ENCODE measurements at places on chromosomes 3 and 15. TPM values are rescaled to one million over a fixed set of nuclear protein-coding genes. Genes with fewer than 3 reads are reported as not detected.

The IL5RA gene
- total RNA-seq: not detected

The ITPKA gene
- not detected for total RNA-seq

The PLSCR5 gene
- total RNA-seq: not detected

The GOLGA8A gene
- total RNA-seq: 46.7 TPM

The CORO2B gene
- 4.7 TPM for total RNA-seq

DNA sequence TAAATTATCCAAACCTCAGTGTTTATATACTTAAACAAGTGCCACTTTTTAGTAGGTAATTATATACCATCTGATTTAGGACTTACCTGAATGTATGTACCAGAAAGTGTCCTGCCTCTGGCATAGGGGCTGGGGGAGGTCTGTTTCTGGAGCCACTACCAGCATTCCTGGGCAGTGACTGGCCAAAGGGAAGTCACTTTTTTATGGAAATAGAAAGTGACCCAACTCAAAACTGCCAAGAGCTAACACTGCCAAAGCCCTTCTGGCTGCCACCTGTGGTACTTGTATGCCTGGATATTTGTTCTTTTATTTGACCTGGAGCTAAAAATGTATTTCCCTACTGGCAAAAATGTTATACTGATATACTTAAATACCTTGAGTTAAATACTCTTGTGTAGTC, 42.7 kb downstream of the ESYT3 start:
- no peak for DNase-seq

- no peak for DNase-seq
Measured at GRCh38 chr15:62209322-62209721, 44.2 kb upstream of the C2CD4B start.

DNA sequence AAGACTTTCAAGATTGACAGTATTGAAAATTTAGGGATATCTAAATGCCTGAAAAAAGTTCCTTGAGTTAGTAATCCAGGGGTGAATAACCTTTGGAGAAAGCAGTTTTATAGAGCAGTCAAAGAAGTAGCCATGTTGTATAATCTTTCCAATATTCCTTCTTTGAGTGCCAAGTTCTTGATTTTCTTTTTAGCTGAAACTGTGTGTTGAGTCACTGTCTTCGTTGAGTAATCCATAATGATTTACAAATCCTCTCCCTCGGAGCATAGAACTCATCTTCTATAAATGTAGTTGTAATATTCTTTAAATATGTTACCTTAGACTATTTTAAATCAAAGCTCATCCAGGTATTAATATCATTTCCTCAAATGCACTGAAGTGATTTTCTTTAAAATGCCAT, 135.2 kb downstream of the BBX start:
- no peak for DNase-seq

DNA sequence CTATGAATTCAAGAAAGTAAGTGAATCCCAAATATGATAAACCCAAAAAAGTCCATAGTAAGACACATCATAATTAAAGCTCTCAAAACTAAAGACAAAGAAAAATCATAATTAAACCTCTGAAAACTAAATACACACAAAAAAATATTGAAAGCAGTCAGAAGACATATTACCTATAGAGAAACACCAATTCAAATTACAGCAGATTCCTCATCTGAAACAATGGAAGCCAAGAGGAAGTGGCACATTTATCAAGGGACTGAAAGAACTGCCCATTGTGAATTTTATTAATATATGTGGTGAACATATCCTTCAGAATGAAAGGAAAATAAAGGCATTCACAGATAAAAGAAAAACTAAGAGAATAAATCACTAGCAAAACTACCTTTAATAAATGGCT, 128.2 kb downstream of the SCAPER start:
- no peak for DNase-seq

- DNase-seq: no peak
Measured at GRCh38 chr3:106850437-106850836, 526.8 kb upstream of the CCDC54 start.
